ENCODE measurements at places on chromosomes 3 and 15.

DNA sequence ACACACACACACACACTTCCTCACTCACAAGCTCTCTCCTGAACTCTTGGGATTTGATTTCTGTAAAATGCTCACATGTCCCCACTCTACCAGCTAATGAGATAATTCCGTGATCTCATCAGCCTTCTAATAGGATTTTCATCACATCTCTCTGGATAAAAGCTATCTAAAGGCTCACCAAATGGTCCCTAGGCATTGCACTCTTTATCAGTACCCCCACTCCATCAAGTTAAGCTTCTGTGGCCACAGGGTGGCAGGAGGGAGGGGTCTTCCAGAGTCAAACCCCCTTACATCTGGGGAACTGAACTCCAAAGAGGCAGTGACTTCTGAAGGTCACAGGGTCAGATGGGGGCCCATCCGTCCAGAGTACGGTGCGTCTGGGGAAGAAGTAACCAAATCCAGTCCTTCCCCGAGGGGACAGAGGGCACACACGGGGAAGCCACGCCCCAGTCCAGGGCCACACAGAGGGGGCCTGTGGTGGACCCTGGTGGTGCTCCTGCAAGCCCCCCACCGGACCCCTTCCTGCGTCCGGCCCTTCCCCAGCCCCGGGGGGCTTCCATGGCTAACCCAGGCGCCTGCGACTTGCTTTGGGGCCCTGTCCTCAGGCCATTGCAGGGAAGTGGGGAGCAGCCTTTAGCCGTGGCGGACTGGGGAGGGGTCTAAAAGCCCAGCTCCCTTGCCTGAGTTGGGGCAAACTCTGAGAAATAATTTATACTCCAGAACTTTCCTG is 25.5 kb downstream of the CPN2 start:
- no peak for DNase-seq

DNA sequence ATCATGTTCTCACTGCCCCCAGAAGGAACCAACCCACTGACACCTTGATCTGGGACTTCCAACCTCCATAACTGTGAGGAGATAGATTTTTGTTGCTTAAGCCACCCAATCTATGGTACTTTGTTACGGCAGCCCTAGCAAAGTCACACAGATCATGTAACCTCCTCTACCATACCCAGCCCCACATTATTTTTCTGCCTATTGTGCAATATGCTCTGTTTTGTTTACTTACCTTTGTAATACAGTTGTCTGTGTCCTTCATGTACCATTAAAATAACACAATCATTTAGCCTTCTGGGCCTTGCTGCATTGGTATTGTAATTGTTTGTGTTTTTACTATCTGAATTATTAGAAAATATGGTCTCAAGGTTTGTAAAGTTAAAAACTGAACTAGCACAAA is 16.1 kb downstream of the NDN start:
- no peak for DNase-seq

DNA sequence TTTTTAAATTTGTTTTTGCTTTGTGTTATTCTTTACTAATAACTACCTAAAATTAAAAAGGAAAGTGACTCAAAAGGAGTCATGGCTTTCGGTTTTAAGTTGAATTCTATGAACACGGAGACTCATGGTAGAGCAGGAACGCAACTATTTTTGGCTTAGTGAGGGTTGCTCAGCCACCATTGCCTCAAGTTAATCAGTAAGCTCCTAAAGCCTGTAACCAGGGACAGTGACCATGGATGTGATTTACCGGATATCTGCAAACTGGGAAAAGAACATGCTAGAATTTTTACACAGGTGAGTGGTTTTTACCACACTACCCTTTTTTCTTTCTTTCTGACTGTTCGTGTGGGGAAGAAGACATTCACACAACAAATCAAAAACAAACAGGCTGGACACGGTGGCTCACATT is 11.8 kb downstream of the SLC12A8 start:
- DNase-seq = no peak

- no peak for DNase-seq
These were observed 39.4 kb upstream of the LINGO1 start for GRCh38 chr15:77672135-77672534.

GRCh38 chr15:65530318-65531111 is at the start of gene HACD3:
Gene HACD3, plus strand, starts transcription at chr15:65530463. Its CDS starts 169 bp downstream, at chr15:65530632.
- peak; percentile 87 for DNase-seq

- no peak for DNase-seq
These were observed 3.7 kb downstream of the NME9 start for GRCh38 chr3:138325990-138326389.

DNA sequence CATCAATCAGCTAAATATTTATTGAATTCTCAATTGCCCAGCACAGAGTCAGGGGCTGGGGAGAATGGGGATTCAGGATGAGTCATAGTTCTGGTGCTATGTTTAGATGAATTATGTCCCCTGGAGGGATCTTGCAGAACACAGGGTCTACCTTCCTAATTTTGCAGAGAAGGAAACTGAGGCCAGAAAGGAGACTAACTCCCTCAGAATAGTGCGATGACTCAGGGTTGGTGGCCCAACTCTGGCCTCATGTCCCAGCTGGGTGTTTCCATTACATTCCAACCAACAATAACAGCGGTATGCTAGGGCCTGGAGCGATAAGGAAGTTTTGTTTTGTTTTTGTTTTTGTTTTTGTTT is 270.9 kb downstream of the TLE3 start:
- no peak for DNase-seq

DNA sequence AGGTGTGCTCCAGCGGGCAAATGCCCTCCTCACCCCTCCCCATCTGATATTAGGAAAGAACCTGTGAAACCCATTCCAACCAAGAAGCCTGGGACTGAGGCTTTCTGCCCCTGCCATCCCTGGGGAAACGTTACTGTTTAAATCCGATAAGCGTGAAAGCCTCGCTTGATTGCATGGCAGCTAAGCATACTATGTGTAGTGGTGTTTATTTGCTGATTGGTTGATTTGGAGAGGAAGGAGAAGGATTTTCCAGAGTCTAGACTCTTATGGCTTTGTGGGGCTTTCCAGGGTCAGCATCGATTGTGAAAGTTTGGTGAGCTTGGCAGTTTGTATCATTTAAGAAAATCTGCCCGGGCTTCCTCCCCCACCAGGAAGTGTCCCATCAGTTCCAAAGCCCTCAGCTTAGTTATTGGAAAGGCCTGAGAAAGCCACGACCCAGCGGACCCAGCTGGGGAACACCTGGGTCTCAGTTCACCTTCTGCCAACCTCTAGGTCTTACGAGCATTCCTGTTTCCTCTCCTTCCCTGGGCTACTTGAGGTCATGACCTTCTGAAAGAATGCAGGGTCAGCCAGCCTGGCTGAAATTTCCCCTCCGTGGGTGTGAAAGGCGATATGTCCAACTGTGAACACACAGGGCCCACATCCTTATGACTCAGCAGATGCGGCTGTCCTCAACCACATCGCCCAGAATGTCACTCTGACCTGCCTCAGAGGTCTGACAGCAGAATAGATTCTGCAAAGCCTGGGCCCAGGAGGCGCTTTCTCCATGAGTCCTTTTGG is 62.8 kb upstream of the HERC1 start:
- no peak for DNase-seq

DNA sequence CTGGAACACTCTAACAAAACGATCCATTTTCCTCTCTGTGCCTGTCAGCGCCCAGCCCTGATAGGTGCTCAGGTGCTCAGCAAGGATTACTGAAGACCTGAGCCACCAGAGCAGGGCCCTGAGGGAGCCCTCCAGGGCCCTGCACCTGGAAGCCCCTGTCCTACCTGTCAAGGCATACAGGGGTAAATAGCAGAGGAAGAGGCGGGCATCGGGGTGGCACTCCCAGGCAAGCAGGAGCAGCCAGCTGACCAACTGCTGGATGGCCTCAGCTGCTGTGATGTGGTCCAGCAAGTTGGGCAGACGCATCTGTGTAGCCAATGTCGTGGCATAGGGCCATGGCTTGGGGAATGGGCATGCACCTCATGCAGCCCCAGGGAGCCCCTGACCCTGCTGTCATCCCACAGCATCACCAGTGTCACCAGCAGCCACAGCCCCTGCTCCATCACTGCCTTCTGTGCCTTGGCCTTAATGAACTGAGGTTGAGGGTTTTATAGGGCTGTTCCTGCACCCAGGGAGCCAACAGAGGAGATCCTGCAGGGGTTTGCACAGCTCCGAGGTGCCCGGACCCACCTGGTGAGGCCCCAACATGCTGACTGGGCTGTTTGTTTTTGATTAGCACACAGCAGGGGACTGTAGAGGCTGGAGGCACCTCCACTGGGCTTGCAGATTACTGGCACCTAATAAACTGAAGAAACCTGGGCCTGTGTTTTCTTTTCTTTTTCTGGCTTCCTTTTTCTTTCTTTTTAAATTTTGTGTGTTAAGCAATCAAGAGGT is 7.9 kb upstream of the WDR6 start:
- no peak for DNase-seq

GRCh38 chr15:92565351-92566125 is 90.0 kb downstream of the FAM174B start:
- DNase-seq = no peak

- DNase-seq = no peak
These were observed 738.8 kb upstream of the SGO1 start for GRCh38 chr3:20924646-20925385.

DNA sequence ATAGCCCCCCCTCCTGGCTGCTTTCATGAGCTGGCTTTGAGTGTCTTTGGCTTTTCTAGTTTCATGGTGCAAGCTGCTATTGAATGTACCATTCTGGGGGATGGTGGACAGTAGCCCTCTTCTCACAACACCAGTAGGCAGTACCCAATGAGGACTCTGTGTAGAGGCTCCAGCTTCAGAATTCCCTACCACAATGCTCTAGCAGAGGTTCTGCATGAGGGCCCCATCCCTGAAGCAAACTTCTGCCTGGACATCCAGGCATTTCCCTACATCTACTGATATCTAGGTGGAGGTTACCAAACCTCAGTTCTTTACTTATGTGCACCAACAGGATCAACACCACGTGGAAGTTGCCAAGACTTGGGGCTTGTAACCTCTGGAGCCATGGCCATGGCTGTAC is 1742.9 kb downstream of the SI start:
- no peak for DNase-seq

DNA sequence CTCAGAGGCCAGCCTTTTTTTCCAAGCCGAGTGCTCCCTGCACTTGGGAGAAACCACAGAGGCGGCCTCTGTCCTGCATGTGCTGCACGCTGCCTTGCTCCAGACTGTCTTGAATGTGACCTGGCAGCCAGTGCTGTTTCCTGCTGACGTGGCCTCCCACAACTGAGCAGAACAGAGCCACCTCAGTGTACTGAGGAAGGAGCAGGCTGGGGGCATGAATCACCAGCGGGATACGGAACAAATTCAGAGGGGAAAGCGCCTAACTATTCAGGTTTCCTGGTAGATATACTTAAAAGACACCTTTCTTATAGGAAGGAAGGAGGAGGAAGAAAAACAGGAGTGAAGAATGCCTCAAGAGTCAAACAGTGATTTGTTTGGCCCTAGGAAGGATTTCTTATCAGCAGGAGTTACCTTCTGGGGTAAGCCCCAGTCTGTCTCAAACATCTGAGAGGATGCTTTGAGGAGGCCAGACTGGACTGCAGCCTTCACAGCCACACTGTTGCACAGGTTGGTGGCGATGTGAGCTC is 114.0 kb downstream of the FNDC3B start:
- DNase-seq = peak; percentile 83

GRCh38 chr15:24857763-24858162 is 97.0 kb upstream of the SNRPN start:
- DNase-seq = no peak

- DNase-seq = no peak
These were observed 13.9 kb downstream of the RASGRF1 start for GRCh38 chr15:79076661-79077060.

GRCh38 chr3:102225407-102226132 is 209.2 kb upstream of the ZPLD1 start:
- no peak for DNase-seq

GRCh38 chr15:48109856-48110531 is 10.8 kb upstream of the SLC24A5 start:
- no peak for DNase-seq

- no peak for DNase-seq
These were observed 69.0 kb downstream of the RFX7 start for GRCh38 chr15:56174649-56175048.

- no peak for DNase-seq
These were observed 1.0 kb downstream of the RFX7 start for GRCh38 chr15:56242576-56243162.

DNA sequence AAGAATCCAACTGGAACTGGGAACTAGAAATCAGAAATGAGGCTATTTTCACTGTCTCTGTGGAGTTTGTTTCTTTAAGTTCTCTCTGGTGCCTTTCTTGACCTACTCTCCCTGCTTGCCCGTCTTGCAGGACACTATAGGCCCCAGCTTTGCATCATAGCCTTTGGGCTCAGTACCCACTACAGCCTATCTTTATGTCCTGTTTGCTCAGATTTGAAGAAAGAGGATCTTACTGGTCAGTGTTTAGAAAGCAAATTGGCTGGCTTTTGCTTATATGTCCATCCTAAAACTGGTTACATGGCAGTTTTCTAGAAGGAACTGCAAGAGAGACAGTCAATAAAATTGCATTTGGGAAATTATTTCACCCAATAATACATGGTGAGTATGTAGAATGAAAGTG is 231.8 kb upstream of the TBL1XR1 start:
- no peak for DNase-seq

DNA sequence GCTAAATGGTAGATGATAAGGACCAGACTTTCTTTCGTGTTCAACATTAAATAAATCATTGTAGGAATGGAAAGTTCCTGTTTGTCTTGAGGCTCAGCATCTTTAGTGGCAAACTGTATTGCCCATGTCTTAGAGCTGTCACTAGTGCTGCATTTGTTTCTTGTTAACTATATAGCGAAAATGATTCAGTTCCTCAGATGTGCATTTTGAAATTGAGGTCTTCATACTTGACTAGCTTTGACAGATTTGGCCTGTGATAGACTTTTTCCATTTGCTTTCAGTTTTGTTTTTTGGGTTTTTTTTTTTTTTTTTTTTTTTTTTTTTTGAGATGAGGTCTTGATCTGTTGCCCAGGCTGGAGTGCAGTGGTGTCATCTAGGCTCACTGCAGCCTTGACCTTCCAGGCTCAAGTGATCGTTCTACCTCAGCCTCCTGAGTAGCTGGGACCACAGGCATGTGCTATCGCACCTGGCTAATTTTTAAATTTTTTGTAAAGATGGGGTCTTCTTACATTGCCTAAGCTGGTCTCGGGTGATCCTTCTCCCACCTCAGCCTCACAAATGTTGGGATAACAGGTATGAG is 9.5 kb upstream of the RPLP1 start:
- DNase-seq = no peak

DNA sequence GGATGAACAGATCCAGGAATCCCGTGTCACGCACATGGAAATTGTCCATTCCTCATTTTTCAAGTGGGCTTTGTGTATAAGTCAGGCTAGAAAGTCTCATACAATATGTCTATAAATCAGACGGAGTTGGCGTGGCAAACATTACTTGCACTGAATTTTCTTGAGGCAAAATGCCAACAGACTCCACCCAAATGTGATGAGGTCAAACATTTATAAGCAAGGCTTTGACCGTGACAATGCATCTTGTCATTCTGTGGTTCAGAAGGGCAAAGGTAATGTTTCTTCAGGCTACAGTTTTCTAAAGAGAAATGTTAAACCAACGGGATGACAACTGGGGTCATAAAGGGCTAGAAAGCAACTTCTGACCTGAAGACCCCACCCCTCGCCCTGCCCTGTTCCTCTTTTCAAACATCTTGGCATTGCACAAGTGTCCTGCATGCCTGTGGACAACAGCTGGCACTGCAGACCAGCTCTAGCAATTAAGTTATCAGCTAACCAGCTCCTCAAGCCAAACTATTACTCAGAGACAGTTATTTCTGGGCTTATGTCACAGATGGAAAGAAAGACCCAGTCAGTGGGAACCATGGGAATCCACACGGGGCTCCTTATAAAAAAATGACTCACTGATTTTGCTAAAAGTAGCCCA is 36.5 kb upstream of the SPTBN5 start:
- DNase-seq = peak; percentile 16

- no peak for DNase-seq
These were observed 77.8 kb upstream of the PLXND1 start for GRCh38 chr3:129684270-129684669.

Measured in ovary (tissue), 10 donors.